Activated naive CD8-positive, alpha-beta T cell treated with anti-CD3 and anti-CD28 coated beads, Interleukin-2, amount 10 ng/mL, durations not matched to agents 7 days and 5 days (primary cell): ENCODE measurements at places on chromosomes 5 and 9. TPM values are rescaled to one million over a fixed set of nuclear protein-coding genes. Genes with fewer than 3 reads are reported as not detected.

DNA sequence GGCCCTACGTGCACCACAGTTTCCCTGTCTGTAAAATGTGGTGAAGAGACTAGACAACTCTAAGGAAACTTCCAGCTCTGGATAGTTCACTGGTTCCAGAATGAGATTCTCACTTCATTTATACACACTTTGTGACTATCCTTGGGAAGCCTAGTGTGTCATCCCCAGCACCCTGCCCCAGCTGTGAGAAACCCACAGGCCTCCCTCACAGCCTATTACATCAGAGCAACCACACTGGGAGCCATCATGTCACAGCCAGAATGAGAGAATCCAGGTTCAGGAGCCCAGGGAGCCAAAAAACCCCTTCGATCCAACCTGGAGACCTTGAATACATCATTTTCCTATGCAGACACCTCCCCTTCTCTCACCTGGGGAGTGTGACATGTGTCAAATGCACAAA is 21.0 kb upstream of the HAND1 start:
- H3K4me1 ChIP-seq = peaks cover 4% of the 10 kb centered on the region
- H3K36me3 ChIP-seq = no peaks in the 10 kb centered on the region
- H3K27me3 ChIP-seq = peaks cover 58% of the 10 kb centered on the region
- no peak overlapping the region for H3K27ac ChIP-seq
- no peak overlapping the region for H3K4me3 ChIP-seq

DNA sequence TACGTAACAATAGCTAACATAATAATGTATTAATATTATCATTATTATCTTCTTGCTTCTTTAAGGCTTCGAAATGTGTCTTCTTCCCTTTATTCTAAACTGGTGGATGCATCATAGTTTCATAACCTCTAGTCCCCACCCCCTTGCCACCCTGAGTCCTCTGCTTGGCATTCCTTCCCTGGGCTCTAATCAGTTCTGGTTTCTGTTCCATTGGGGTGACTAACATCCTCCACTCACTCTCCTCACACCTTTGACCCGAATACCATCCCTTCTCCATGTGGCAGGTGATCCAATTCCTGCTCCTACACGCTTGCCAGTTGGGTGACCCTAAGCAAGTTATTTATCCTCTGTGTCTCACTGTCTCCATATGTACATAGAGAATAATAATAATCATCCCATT is 286.1 kb downstream of the TRPM3 start:
- DNase-seq = no peak
- no peak overlapping the region for H3K4me3 ChIP-seq
- no peaks in the 10 kb centered on the region for H3K4me1 ChIP-seq
- H3K27me3 ChIP-seq = peaks cover 4% of the 10 kb centered on the region
- no peak overlapping the region for H3K27ac ChIP-seq

GRCh38 chr9:121960665-121961064 is 132.4 kb downstream of the TTLL11 start:
- DNase-seq = no peak
- peaks cover 12% of the 10 kb centered on the region for H3K4me1 ChIP-seq
- H3K27ac ChIP-seq = no peak overlapping the region

Gene CCNJL
- not detected for total RNA-seq

Gene RECK
- 9.3 TPM for total RNA-seq
